NCI-H1436 treated with DMSO at 0.1 percent for 48 hours (cell line): ENCODE measurements at places on chromosomes 16 and 17.

- no peak for DNase-seq
Measured at GRCh38 chr17:33090806-33091205, 99.2 kb downstream of the SPACA3 start.

- DNase-seq, result no peak
Measured at GRCh38 chr17:38453951-38454421, 25.7 kb downstream of the ARHGAP23 start.

DNA sequence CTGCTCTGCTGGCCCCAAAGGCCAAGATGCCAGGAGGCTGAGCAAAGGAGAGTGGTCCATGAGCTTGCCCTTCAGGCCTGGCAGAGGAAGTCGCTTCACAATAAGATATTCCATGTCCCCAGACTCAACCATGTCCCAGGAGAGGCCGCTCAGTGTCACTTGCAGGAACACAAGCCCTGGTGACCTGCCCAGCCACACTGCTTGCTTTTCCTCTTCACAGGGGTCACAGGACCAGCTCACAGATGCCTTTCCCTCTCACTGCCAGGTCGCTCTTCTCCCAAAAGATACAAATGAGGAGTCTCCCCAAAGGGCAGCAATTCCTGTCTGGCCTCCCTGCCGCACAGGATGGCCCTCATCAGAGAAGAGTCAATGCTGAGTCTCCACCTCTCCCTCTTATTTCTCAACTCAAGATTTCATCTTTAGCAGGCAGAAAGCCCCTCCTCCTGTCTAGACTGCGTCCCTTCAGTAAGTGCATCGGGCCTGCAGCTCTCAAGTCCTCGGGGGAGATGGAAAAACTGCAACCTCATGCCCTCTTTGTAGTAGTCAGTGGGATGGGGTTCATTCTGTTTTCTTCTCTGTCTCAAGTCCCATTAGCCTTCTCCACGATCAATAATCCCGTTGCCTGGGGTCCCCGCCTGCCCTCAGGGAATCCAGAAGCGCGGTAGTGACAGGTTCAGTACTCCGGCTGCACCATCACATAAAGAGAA, 5.0 kb downstream of the JUP start:
- DNase-seq, result no peak

GRCh38 chr16:10188236-10188635, 6.0 kb upstream of the GRIN2A start:
- no peak for DNase-seq

DNA sequence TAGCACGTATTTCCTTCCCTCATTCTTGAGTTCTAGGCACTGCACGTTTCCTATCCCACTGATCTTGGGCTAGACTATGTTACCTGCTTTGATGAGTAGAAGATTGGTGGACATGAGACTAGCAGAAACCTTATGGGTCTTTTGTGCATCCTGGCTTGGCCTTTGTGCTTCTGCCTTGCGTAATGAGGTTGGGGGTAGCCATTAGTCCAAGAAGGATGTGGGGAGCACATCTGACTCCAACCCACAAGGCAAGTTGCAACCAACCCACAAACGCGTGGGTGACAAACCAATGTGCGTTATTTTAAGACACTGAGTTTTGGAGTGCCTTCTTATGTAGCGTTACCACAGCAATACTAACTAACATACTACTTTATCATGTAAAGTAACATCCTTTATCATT, 180.4 kb upstream of the IRX5 start:
- DNase-seq, result no peak

GRCh38 chr17:55666806-55667205, 55.9 kb downstream of the TMEM100 start:
- no peak for DNase-seq

DNA sequence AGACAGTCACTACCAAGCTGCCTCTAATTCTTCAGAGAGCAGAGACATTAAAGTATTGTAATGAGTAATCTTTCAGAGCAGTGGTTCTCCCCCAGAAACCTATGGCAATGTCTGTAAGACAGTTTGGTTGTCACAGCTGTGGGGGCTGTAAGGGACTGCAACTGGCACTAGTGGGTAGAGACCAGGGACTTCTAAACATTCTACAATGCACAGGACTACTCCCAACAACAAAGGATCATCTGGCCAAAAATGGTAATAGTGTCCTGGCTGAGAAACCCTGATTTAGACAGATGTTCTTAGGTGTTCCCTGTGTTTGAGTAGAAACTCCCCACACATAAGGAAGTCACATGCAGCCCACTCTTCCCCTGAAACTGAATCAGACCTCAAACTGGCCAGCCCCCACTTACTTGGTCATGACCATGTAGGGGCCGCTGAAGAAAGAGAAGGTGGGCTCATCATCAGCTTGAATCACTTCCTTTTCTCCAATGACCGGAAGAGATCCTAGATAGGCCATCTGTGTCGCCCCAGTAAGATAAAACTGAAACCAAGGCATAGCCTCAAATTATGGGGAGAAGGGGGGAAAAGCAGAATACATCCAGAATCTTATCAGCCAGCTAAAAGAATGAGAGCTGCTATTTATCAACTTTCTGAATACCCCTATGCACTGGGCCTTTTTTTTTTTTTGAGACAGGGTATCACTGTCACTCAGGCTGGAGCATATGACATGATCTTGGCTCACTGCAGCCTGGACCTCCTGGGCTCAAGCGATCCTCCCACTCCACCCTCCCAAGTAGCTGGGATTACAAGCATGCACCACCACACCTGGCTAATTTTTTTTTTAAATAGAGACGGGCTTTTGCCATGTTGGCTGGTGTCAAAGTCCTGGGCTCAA, 75.8 kb downstream of the TEX14 start:
- DNase-seq, result no peak

GRCh38 chr17:60314423-60314822, 77.5 kb downstream of the USP32 start:
- no peak for DNase-seq

GRCh38 chr16:13036600-13036999, 135.2 kb downstream of the SHISA9 start:
- DNase-seq, result no peak

DNA sequence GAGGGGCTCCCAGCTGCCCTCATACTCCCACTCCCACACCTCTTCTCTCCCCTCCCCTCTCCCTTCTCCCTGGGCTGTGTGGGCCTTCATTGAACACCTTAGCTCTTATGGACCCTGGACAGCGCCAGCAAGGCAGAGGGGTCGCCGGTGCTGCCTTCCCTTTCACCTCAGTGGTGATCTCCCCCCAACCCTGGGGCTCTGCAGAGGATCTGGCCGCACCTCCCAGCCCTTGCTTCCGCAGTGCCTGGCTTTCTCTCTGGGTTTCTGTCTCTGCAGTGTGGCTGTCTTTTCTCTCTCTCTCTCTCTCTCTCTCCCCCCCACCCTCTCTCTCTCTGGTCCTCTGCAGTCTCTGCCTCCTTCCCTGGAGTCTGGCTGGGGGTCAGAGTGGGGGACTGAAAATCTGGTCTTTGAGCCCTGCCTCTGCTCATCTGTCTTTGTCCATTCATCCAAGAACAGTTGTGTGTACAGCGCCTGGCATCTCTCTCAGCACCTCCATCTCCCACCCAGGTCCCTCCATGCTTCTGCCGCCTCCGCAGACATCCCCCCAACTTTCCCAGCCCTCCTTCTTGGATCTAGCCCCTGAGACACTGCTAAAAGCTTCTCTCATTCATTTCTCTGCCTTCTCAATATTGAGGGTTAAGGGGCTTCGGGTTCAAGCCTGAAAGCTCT, 1.1 kb downstream of the SEZ6L2 start:
- DNase-seq, result no peak

DNA sequence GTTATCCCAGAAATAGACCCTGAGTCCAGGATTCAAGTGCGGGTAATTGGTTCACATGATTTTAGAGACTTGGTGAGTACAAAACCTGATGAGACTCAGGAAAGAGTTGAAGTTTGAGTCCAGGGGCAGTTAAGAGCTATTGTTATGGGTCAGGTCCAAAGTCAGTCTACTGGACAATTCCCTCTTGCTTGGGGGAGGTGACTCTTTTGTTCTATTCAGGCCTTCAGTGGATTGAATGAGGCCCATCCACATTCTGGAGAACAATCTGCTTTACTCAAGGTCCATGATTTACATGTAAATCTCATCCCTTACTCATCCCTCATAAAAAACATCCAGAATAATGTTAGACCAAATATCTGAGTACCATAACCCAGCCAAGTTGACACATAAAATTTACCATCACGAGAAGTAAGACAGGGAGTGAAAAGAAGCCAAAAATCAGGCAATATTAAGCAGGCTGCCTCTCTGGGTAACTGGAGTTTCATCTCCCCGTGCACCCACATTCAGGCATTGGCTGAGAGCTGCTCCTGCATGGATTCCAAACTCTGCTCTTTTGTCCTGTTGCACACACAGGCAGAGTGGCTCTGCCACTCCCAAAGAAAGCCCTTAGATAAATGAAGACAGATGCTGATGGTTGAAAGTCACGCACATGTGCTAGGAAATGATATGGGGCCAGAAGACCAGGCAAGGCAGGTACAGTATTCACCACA, 156.0 kb upstream of the SALL1 start:
- DNase-seq, result no peak

DNA sequence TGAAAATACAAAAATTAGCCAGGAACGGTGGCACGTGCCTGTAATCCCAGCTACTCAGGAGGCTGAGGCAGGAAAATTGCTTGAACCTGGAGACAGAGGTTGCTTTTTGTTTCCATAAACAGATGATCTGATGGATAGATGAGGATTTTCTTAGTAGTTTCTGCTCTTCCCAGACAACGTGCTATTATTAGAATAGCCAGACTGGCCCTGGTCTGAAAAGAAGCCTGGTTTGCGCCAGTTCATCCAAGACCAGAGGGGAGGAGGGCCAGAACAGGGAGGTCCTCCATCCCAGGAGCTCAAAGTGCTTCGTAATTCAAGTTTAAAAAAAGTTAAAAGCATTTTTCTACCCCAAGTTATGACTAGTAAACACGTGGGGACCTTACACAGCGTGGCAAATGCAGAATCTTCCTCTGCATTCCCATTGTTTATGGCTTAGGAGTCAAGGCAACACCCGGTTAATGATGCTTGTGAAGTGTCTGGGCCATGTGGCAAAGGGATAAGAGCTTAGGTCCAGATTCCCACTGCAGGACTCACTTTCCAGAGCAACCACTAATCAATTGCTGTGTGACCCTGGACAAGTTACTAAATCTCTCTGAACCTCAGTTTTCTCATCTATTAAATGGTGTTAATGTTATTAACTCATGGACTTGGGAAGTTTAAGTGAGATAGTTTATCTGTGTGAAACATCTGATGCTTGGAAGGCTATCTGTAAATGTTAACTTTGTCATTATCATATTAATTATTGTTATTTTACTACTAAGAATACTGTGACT, 205.4 kb downstream of the CCDC182 start:
- no peak for DNase-seq

GRCh38 chr17:76422860-76423259, 30.1 kb downstream of the UBE2O start:
- DNase-seq, result no peak
